ENCODE measurements at places on chromosomes 16 and 17.
A peak's percentile ranks its signal among the peaks of the same experiment; 100 is the strongest.

DNA sequence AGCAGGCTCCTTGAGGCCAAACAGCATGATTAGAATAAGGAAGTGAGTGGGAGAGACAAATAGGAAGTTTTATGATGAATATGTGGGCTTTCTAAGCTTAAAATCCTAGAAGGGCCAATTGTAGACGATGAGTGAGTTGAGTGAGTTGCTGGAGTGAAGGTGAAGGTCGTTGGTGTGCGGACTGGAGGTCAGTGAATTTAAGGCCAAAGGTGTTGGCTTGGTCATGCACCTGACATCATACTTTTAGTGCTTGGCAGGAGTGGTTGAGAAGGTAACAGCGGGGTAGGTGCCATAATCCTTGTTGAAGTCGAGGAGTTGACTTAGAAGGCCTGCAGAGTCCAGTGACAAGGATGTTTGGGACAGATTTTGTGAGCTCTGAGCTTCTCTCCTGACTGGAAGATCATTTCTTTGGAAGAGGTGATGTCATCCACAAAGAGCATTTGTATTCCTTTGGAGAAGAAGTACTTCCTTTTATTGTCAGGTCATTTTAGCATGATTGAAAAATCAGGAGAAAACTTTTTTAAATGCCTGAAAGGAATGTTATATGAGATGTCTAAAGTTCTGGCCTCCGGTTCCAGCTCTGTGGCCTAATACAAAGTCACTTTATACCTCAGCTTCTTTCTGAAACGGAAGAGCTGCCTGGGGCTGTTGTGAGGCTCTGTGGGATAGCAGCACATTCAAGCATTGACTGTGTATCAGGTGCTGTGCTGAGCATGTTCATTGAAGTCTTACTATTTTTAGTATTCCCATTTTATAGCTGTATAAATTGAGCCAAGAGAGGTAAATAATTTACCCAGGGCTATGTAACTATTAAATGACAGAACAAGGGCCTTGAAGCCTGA is 53.6 kb upstream of the TBX2 start:
- no peaks in the 10 kb centered on the region for H3K36me3 ChIP-seq
- H3K27me3 ChIP-seq, result no peaks in the 10 kb centered on the region
- no peaks in the 10 kb centered on the region for H3K4me1 ChIP-seq

- no peak overlapping the region for H3K4me3 ChIP-seq
- no peak overlapping the region for H3K27ac ChIP-seq
- no peaks in the 10 kb centered on the region for H3K27me3 ChIP-seq
- H3K4me1 ChIP-seq, result peaks cover 21% of the 10 kb centered on the region
- DNase-seq, result no peak
Observed at GRCh38 chr16:89038811-89039735, 54.6 kb upstream of the ACSF3 start.

DNA sequence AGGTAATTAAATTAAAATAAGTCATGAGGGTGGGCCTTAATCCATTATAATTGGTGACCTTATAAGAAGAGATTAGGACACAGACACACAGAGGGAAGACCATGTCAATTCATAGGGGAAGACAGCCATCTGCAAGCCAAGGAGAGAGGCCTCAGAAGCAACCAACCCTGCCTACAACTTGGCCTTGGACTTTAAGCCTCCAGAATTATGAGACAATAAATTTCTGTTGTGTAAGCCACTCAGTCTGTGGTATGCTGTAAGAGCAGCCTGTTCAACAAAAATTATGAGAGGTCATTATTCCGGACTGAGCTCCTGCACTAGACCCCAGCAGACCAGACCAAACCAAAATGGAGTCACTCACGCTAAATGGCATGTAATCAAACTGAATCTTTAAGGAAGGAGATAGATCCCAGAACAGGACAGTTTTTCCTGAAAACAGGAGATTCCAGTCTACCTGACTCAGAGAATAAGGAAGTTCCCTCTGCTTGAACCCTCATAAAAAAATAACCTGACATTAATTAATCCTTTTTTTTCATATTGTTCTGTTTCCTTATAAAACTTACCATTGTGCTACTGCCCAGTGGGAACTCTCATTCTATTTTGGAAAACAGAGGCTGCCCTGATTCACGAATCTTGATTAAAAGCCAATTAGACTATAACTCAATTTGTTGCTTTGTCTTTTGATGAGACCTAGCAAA is 74.3 kb downstream of the DNAH3 start:
- H3K36me3 ChIP-seq, result no peaks in the 10 kb centered on the region
- H3K4me1 ChIP-seq, result no peaks in the 10 kb centered on the region
- H3K27ac ChIP-seq, result no peak overlapping the region
- no peak overlapping the region for H3K4me3 ChIP-seq

- no peak for DNase-seq
- no peaks in the 10 kb centered on the region for H3K4me1 ChIP-seq
- no peak overlapping the region for H3K4me3 ChIP-seq
- H3K36me3 ChIP-seq, result no peaks in the 10 kb centered on the region
Observed at GRCh38 chr16:46926470-46927225, 42.5 kb downstream of the GPT2 start.

DNA sequence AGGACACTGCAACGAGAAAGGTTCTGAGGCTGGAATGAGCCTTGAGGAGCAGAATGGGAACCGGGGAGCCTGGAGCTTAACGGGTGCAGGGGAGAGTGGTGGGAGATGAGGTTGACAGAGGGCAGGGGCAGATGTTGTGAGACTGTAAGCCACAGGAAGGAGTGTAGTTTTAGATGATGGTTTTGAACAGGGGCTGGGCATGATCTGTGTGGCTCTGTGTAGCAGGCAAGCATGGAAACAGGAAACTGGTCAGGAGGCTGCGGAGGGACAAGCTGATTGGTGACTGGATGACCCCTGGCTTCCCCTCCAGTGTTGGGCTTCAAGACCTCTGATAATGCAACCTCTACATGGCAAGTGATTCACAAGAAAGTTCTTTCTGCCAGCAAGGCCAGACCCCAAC is 1.4 kb upstream of the CNGB1 start:
- DNase-seq, result no peak
- no peaks in the 10 kb centered on the region for H3K4me1 ChIP-seq
- no peaks in the 10 kb centered on the region for H3K27me3 ChIP-seq
- no peak overlapping the region for H3K4me3 ChIP-seq

- peaks cover 11% of the 10 kb centered on the region for H3K27me3 ChIP-seq
- no peaks in the 10 kb centered on the region for H3K36me3 ChIP-seq
- DNase-seq, result no peak
- no peak overlapping the region for H3K4me3 ChIP-seq
- H3K4me1 ChIP-seq, result peaks cover 16% of the 10 kb centered on the region
Observed at GRCh38 chr17:38602453-38602852, 3.3 kb downstream of the SRCIN1 start.

GRCh38 chr16:27429330-27429871 is 27.4 kb downstream of the IL21R start:
- H3K4me3 ChIP-seq, result peak overlapping the region; percentile 61
- no peak for DNase-seq
- H3K36me3 ChIP-seq, result peaks cover 50% of the 10 kb centered on the region
- peaks cover 82% of the 10 kb centered on the region for H3K4me1 ChIP-seq
- H3K27ac ChIP-seq, result peak overlapping the region; percentile 88

- DNase-seq, result no peak
- no peak overlapping the region for H3K27ac ChIP-seq
- peaks cover 8% of the 10 kb centered on the region for H3K27me3 ChIP-seq
- peaks cover 6% of the 10 kb centered on the region for H3K4me1 ChIP-seq
Observed at GRCh38 chr17:47875011-47875985, 20.7 kb upstream of the SP2 start.

GRCh38 chr17:11264183-11264871 is 23.3 kb downstream of the SHISA6 start:
- no peak overlapping the region for H3K4me3 ChIP-seq
- DNase-seq, result no peak
- H3K36me3 ChIP-seq, result no peaks in the 10 kb centered on the region
- no peaks in the 10 kb centered on the region for H3K27me3 ChIP-seq

DNA sequence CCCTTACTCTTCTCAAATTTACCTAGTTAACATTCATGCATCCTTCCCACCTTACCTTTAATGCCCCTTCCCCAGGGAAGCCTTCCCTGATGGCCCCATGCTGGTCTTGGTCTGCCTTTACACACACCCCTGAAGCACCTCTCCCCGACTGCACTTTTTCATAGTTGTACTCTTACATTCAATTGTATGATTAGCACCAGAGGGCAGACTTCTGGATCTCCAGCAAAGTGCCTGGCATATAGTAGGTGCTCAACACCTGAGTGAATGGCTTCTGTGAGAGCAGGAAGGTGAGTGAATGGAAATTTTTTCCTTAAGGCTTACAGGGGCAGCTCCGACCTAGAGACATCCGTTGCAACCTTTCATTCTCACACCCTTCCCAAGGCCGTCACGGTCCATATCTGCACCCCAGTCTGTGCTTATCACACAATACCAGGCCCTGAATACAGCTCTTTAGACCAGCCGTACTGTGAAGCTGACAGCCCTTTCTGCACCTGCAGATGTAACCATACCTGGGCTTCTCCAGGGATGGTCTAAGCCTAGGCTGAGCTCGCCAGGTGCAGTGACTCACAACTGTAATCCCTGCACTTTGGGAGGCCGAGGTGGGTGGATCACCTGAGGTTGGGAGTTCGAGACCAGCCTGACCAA is 4.4 kb downstream of the PGAP3 start:
- H3K36me3 ChIP-seq, result no peaks in the 10 kb centered on the region

DNA sequence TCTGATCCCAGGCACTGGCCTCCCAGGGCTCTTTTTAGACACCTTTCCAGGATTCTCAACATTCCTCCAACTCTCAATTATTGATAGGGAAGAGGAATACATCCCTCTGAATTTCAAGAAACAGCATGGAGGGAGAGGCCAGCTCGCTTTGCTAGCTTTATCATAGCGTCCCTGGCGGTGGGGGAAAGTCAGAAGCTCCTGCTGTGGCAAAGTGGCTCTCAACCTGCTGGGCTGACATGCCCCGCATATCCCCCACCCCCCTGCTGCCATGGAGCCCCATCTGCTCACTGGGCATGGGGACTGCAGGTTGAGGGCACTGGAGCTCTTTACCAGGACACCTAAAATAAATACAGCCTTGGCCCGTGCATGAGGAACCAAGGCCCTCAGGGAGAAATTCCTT is 140.3 kb downstream of the SLC39A11 start:
- DNase-seq, result no peak
- H3K27ac ChIP-seq, result no peak overlapping the region
- H3K4me1 ChIP-seq, result no peaks in the 10 kb centered on the region
- no peak overlapping the region for H3K4me3 ChIP-seq

GRCh38 chr16:3968551-3968950 is 88.0 kb upstream of the CREBBP start:
- H3K4me1 ChIP-seq, result no peaks in the 10 kb centered on the region
- no peak for DNase-seq

DNA sequence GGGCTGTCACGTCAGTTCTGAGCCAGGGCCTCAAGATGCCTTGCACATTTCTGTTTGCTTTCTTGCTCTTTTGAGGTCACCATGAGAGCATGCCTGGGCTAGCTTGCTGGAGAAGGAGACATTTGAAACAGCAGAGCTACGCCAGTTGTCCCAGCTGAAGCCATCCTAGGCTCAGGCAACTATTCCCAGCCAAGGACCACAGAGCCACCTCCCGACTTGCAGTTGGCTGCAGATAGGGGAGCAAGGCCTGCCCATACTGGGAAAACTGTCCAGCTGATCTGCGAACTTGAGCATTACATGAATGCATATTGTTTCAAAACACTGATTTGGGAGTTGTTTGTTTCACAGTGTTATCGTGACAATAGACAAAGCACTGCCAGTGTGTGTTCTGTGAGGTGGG is 340.8 kb downstream of the XYLT1 start:
- H3K27me3 ChIP-seq, result no peaks in the 10 kb centered on the region
- peaks cover 2% of the 10 kb centered on the region for H3K36me3 ChIP-seq
- DNase-seq, result no peak
- H3K4me3 ChIP-seq, result no peak overlapping the region

GRCh38 chr17:42061646-42062487 is 11.5 kb upstream of the C17orf113 start:
- peaks cover 11% of the 10 kb centered on the region for H3K4me1 ChIP-seq
- no peak for DNase-seq
- no peak overlapping the region for H3K27ac ChIP-seq
- H3K27me3 ChIP-seq, result no peaks in the 10 kb centered on the region

All from GM12878 (cell line).